ENCODE measurements at places on chromosomes 5 and 9. TPM values are rescaled to one million over a fixed set of nuclear protein-coding genes. Genes with fewer than 3 reads are reported as not detected.

The BSPRY gene
- not detected for total RNA-seq

The GAPT gene
- total RNA-seq = not detected

The LCN1 gene
- not detected for total RNA-seq

The PCDHB4 gene
- total RNA-seq = 0.12 TPM

The POU5F2 gene
- total RNA-seq = 1.4 TPM

The FRRS1L gene
- 2.5 TPM for total RNA-seq

The ISL1 gene
- total RNA-seq = 5.9 TPM

The NR2F1 gene
- 63.0 TPM for total RNA-seq

The ADAMTS13 gene
- 2.7 TPM for total RNA-seq

The GPR151 gene
- not detected for total RNA-seq

The SLC6A18 gene
- not detected for total RNA-seq

The ENTPD2 gene
- total RNA-seq = not detected

The FRMPD1 gene
- total RNA-seq = not detected

The CYFIP2 gene
- total RNA-seq = 22.9 TPM

The PCDHGB6 gene
- 2.9 TPM for total RNA-seq

The TLE4 gene
- 9.7 TPM for total RNA-seq

The RLN1 gene
- not detected for total RNA-seq

The PIP5KL1 gene
- 1.2 TPM for total RNA-seq

The PTRH1 gene
- total RNA-seq = 21.7 TPM

The GABRA1 gene
- not detected for total RNA-seq

The SPINK6 gene
- not detected for total RNA-seq

The FYB1 gene
- total RNA-seq = 0.12 TPM

The B4GALT1 gene
- 30.0 TPM for total RNA-seq

The IL3 gene
- not detected for total RNA-seq

The ITGA1 gene
- total RNA-seq = 9.5 TPM

The P4HA2 gene
- 471 TPM for total RNA-seq

The SLC36A3 gene
- not detected for total RNA-seq

The TTC39B gene
- total RNA-seq = 31.7 TPM

The WNK2 gene
- 0.11 TPM for total RNA-seq

The SELENOP gene
- total RNA-seq = 63.2 TPM

The SLC4A9 gene
- total RNA-seq = not detected

The DOK3 gene
- 0.62 TPM for total RNA-seq

The TAF9 gene
- total RNA-seq = 75.0 TPM

The UNC13B gene
- total RNA-seq = 20.7 TPM

The CDC26 gene
- 40.1 TPM for total RNA-seq

The PCDHA10 gene
- 0.33 TPM for total RNA-seq

The GTF2H2C gene
- total RNA-seq = 51.5 TPM

The PLEKHG4B gene
- under 0.01 TPM for total RNA-seq

The FCN2 gene
- not detected for total RNA-seq

The SPATA9 gene
- total RNA-seq = 0.22 TPM

The FOXD4L3 gene
- not detected for total RNA-seq

The STK32A gene
- 0.22 TPM for total RNA-seq

The TMEM174 gene
- total RNA-seq = not detected

The INSL6 gene
- total RNA-seq = not detected
